Fibroblast of villous mesenchyme (primary cell): ENCODE measurements at places on chromosomes 11 and 22.

DNA sequence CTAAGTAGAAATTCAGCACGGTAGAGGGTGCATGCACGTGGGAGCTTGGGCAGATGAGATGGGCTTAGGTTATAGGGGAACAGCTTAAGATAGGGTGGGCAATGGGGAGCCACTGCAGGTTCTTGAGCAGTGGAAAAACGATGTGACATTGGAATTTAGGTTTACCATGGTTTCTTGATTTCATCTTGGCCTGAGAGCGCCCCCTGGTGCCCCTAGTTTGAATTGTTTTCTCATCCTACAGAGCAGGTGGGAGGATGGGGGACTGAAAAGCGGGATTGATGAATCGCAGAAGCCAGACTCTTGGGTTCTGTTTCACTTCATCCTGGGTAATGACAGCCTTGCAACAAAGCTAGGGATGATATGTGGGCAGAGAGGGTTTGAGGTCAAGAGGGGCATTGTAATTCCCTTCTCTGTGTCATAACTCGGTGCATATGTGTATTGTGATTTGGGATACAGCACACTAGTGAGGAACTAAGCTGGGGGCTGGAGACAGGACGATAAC lies 6.7 kb upstream of the MCAM start:
- DNase-seq: peak; percentile 83

- DNase-seq: no peak
Measured at GRCh38 chr11:125071435-125071834, 8.3 kb downstream of the SLC37A2 start.

- DNase-seq: peak; percentile 44
Measured at GRCh38 chr11:76609736-76610370, 60.7 kb downstream of the LRRC32 start.

- DNase-seq: peak; percentile 52
Measured at GRCh38 chr11:36257351-36257750, 31.9 kb downstream of the COMMD9 start.

- DNase-seq: no peak
Measured at GRCh38 chr11:123211149-123211852, 16.3 kb upstream of the CLMP start.

DNA sequence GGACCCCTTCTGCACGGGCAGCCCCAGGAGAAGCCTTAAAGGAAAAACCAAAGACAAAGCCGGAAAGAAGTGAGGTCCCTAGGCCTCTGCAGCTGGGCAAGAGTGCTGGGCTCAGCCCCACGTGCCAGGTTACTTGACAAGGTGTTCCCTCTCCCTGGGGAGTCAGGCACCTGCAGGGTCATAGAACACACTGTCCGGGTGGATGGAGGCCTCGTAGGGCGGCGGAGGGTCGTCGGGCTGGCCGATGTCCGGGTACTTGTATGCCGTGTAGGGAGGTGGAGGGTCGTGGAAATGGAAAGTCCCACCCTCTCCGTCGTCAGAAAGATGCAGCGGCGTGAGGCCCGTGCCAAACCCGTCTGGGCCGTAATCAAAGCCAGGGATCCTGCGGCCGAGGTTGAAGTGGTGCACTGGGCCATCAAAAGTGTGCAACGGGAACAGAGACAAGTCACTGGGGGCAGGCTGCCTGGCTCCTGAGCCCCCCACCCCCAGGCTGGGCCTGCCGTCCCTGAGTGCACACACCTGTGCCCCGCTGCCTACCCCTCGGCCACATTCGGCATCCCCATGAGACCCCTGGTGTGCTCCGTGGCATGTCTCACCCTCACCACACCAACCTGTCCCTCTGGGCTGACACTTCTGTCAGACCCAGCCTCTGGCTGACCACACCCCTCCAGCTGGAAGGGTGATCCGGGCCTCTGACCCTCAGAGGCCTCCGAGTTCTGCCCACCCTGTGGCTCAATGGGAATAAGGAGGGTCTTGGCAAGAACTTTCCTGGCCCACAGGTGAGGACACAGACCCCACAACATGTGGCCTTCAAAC lies 81.1 kb downstream of the DGCR2 start:
- no peak for DNase-seq

DNA sequence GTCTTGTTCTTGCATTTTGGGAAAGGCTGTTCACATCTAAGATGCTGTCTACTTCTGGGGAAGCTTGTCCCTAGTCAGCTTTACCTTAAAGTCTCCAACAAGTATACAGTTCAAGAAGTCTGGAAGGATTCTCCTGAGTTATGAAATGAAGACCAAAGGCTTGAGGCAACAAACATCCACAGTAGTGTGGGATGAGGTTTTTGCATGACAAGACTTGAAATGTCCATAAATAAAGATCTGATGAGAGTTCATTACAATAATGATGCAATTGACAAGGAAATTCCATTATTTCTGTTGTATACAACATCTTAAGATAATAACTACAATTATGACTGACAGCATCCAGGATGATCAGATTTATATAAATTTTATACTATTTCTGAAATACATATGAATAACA lies 21.3 kb upstream of the KDM4E start:
- DNase-seq: no peak

DNA sequence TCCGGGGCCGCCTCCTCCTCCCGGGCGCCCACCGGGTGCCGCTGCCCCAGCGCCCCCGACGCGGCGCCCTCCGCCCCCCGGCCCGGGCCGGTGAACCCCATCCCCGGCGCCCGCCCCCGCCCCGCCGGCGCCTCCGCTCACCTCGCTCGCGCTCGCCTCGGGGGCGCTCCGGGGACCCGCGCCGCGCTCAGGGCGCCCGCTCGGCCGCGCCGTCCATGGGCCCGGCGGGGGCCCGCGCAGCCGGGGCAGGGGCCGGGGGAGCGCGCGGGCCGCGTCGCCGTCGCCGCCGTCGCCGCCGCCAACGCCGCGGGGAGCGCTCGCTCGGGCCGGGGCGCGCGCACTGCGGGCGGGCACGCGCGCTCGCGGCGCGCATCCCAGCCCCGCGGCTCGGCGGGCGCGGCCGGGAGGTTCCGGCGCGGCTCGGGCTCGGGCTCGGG lies 293 bp downstream of the DUSP8 start:
- no peak for DNase-seq

- peak; percentile 51 for DNase-seq
Measured at GRCh38 chr11:57480409-57481137, 20.2 kb downstream of the RTN4RL2 start.

DNA sequence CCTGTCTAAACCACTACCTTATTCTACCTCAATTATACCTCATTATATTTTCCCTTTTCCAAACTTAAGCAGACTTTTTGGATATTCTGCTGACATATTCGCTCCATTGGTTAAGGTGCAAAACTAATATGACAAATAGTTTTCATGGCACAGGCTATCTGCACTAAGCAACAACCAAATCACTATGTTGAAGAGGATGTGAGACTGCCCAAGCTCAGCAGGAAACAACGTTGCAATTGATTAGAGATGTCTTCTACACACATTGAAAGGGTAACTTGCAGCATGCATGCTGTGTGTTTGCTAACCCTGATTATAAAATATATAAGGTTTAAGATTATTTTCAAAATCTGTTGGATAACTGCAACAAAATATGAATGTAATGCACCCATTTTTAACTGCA lies 61.6 kb downstream of the STK33 start:
- DNase-seq: no peak

GRCh38 chr11:20015101-20015500 lies 145.2 kb downstream of the DBX1 start:
- DNase-seq: peak; percentile 24

DNA sequence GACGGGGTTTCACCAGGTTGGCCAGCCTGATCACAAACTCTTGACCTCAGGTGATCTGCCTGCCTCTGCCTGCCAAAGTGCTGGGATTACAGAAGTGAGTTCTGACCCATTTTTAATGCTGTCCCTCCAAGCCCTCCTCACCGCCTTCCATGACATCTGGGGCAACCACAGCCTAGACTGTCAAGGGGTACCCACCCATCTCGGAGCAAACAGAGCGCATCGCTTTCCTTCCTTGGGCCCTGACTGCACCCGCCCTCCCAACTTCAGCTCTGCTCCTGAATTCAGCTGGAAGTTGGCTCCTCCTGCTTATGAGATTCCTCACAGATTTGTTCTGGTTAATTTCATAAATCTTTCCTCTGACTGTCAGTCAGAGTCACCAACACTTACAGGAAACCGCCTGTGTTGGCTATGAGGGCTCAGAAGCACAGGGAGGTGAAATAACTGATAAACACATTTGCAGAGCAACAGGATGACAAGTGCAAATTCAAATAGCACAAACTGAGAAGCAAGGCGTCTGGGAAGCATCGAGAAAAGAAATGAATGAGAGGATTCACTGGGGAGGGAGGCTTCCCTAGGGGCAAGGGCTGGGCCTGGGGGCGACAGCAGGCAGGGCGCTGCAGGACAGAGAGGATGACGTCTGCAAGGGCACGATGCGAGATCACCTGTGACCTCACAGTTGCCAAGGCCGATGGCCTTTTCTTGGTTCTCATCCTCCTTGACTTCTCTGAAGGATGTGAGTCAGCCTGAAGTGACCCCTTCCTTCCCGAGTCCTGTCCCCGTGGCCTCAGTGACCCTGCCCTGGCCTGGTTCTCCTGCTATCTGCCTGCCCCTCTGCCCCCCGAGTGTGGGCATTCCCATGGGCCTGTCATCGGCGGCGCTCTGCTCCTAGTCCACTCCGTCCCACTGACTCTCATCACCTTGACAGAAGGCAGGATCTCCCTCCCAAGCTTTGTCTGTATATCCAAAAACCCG lies 6.1 kb downstream of the IFT27 start:
- DNase-seq: no peak
